ENCODE measurements at places on chromosomes 5 and 9.

- ATAC-seq: no peak
Measured at GRCh38 chr5:15388866-15389265, 111.1 kb upstream of the FBXL7 start.

DNA sequence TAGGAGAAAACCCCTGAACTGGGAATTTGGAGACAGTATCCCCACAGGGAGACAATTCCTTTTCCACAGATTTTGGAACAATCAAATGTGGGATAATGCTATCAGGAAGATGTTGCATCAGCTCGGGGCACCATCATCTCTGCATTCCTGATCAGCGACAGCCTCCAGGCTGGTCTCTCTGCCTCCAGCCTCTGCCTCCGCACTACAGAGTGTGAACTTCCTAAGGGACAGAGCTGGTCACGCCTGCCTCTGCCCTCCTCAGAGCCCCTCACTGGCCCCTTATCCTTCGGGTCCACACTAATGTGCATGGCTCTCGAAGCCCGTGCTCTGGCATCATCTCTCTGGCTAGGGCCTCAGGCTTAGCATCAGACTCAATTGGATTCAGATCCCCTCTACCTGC, 8.6 kb downstream of the FOXI1 start:
- ATAC-seq: no peak

GRCh38 chr9:114592356-114592755, 4.8 kb downstream of the ATP6V1G1 start:
- ATAC-seq: no peak

GRCh38 chr9:106358331-106358730, 504.6 kb upstream of the ZNF462 start:
- no peak for ATAC-seq

DNA sequence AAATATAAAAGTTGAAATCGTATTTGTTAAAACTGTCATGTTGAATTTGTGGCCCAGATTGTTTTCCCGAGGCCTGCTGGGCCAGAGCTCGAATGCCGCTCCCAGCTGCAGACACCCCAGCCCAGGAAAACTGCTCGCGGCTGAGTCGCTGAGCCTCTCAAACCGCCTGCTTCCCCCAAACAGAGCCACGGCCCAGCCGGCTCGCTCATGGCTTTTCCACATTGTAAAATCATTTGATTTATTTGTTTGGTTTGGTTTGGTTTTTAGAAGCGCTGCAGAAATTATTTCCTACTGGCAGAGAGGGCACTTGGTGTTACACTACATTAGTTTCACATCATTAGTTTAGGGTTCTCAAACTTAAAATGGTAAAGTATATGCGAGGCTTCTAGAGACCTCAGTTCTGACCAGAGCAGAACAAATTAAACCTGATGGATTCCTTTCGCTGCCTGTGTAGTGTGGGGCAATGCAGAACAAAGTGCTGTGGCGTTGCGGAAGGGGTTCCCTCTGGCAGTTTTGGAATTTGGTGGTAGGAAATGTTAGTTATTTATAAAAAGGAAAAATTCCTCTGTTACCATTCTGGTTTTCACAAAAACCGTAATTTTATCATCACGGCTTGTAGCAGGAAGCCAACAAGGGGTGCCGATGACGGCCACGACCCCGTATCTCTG, 156.5 kb upstream of the PITX1 start:
- no peak for ATAC-seq

DNA sequence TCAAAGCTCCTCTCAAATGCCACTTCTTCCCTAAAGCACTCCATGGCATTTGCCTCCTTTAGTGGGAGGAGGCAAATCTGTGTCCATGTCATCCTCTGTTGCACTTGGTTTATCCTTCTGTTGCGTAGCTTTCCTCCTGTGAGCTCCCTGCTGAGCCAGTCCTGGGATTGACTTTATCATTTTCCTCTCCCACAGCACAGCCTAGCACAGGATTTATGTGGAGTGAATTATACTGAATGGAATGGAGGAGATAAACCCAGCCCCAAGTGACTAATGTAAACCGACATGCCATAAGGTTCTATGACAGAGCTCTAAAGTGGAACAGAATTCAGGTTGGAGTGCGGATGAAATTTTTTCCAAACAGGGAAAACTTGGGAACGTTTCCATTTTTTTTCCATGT, 26.4 kb upstream of the TOMM5 start:
- ATAC-seq: no peak

GRCh38 chr5:35162848-35163709, 67.2 kb downstream of the PRLR start:
- ATAC-seq: no peak

DNA sequence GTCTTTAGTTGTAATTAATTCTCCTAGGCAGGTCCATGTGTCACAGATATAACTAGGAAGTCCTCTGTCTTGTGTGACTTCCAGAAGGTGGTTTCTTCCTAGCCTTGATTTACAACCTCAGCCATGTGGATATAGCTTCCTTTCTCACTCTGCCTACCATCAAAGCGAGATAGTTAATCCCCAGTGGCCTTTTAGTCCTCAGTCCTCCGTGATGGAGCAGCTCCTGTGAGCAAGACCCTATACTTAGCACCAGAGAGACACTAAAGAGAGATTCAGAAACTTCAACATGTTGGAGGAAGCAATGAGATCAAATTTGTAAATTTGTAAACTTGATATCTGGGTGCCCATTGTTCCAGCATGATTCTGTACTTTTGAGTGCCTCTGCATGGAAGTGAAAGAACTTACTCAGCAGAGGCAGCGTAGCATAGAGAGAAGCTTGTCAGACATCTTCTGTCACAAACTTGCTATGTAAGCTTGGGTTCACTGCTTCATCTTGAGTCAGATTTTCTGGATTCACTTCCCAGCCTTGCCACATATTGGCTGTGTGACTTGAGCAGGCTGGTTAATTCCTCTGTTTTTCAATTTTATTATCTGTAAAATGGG, 170.2 kb upstream of the NR3C1 start:
- ATAC-seq: no peak

GRCh38 chr5:1536322-1536845, 12.6 kb upstream of the LPCAT1 start:
- ATAC-seq: peak; percentile 46

DNA sequence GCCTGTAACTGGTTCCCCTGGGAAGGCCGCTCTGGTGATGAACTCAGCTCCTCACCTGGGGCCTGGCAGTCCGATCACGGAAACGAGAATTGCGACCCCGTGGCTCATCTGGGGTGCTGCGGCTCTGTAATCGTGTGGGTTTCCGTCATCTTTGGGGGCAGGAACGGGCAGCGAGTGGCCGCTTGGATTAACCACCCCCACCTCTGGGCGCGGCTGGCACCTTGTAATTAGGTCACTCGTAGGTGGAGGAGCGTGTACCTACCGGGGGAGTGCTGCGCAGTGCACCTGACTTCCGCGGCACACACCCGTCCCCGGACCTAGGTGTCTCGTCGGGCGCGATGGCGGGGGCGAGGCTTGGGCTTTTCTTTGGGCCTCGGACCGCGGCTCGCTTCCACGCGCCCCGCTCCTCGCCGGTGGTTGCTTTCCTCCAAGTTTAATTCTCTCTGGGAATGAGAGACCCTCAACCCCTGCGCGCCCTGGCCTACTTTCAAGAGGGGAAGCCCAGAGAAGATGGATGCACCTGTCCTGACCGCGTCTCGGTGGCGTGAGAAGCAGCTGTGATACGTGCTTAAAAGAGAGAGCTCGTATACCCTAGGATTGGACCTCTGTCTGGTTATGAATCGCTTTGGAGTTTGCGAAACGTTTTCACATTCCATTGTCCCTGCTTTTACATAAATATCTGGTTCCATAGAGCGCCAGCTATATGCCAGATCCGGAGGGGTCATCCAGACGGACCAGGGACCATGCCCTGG, 744 bp upstream of the PPP2CA start:
- ATAC-seq: peak; percentile 18

DNA sequence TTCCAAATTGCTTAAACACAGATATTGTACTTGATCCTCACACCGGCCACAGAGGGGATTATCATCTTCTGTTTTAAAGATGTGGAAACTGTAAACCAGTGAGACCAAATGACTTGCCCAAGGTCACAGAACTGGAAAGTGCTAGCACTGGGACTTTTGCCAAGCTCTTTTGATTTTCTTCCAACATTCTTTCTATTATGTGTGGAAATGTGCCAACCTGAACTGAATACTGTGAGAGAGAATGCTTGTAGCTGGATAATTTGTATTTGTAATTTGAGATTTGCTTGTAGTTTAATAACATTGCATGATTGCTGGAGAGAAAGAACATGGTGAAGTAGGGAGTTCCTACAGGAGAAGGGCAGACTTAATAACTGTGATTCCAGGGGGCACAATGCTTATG, 977.9 kb upstream of the NUDT12 start:
- peak; percentile 79 for ATAC-seq

DNA sequence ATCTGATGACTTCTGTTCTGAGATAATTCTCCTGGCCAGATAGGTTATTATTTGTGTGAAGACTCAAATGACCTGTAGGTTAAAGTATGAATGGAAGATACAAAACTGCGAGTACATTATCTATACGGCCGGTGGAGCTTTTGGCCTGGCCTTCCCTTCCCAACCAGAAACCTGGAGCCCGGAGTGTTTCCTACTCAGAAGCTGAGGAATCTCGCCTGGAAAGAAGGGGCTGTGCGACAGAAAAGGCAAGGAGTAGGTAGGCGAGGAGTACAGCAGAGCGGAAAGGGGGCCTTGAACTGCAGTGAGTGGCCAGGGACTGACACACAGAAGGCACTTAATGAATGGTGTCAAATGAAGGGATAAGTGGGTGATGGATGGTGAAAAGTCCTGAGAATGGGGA, 34.6 kb downstream of the ANGPTL2 start:
- no peak for ATAC-seq

GRCh38 chr9:77960356-77961153, 71.1 kb downstream of the GNAQ start:
- ATAC-seq: peak; percentile 73

GRCh38 chr5:134603059-134603458, 29.6 kb downstream of the SAR1B start:
- peak; percentile 44 for ATAC-seq

DNA sequence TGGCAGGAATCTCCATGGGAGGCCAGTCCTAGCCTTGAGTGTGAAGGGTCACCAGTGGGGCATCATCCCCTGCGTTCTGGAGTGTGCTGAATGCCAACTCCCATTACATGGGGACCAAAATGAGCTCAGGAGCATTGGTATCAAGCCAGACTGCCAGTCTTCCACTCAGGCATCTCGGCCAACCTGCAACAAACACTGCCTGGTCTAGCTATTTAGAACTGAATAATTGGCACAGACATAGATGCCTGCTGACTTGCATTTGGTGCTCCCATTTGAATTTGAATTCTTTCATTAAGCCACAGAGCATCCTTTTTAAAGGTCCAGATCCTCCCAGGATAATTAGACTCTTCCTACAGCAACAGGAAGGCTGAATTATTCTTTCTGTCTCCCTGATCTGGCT, 116.6 kb upstream of the ABCA1 start:
- ATAC-seq: no peak

DNA sequence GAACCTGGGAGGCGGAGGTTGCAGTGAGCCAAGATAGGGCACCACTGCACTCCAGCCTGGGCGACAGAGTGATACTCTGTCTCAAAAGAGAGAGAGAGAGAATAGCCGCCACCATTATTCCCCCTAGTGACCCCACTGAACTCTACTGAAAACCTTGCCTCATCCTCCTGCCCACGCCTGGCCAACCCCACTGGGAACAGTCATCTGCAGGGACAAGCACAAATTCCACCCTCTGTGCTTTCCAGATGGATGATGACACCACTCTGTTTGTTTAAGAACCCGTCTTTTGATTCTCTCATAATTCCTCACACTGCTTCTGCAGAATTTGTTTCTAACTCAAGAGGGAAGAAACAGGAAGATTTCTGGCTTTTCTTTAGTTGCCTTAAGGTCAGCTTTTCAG, 12.2 kb downstream of the BHMT2 start:
- ATAC-seq: no peak

DNA sequence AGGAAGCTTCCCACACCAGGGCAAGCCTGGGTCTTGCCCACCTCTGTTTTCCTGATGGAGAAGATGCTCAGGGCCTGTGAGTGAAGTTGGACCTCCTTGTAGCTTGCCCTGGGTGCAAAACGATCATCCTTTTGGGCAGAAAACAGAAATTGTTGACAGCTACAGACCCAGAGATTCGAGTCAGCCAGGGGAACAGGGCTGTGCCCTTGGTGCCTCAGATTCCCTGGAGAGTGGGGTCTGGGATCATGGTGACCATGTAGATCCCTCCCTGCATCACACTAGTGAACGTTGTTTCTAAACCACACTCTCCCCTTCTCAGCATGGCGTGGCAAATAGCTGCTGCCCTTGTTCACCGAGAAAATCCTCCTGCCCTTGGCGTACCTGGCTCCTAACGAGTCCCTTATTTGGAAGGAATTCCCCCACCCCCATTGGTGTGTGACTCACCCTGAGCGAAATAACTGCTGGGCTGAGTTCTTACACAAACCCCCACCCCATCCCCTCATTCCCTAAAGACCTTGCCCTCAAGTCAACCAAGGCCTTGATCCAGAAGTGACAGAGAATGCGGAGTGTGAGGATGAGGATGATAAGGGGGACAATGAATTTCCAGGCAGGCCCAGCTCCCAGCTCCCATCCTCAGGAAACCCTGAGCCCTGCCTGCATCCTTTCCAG, 1.1 kb upstream of the DCANP1 start:
- no peak for ATAC-seq

- no peak for ATAC-seq
Measured at GRCh38 chr5:111551161-111551560, 38.8 kb upstream of the STARD4 start.

GRCh38 chr9:114521846-114522245, 16.6 kb upstream of the WHRN start:
- ATAC-seq: no peak

DNA sequence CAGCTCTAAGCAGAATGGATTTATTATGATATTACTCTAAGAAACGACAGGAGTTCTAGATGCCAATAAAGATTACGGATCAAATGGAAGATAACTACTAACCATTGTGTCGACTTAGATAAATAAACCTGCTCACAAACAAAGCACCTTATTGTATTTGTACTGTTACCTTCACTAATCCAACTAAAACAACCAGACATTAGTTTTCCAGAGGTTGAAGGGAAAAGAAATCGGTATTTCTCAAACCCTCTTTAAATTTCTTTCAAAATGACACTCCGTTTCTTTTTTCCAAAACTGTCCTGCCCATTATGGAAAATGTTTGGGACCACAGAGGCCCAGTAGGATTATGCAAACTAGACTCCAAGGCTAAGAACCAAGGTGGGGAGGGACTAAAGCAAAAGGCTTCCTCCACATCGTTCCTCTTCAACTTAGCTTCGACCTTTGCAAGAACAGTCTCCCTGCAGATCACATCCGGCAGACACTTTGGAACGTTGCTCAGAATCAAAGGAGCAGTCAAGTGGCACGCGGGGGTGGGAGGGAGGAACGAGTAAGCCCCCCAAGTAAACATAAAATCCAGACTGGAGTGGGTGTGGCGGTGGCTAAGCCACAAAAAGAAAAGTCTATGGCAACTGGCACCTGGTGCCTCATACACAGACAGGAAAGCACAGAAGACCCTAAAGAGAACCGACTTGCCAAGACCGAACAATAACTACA, 2.7 kb downstream of the MLLT3 start:
- no peak for ATAC-seq
